Endothelial cell of umbilical vein (primary cell): ENCODE measurements at places on chromosomes 7 and 10. TPM values are rescaled to one million over a fixed set of nuclear protein-coding genes. Genes with fewer than 3 reads are reported as not detected.

ADRA2A gene
- total RNA-seq, result not detected in 2 replicates

BTAF1 gene
- 21.3 and 23.1 TPM in 2 replicates for total RNA-seq

TBRG4 gene
- total RNA-seq, result 56.7 and 63.4 TPM in 2 replicates

OR13A1 gene
- not detected in 2 replicates for total RNA-seq

KIAA1549 gene
- 10.9 and 12.4 TPM in 2 replicates for total RNA-seq

SPAM1 gene
- not detected in 2 replicates for total RNA-seq

GRCh38 chr7:42175834-42176723 lies 60.9 kb downstream of the GLI3 start:
- DNase-seq, result no peak

DNA sequence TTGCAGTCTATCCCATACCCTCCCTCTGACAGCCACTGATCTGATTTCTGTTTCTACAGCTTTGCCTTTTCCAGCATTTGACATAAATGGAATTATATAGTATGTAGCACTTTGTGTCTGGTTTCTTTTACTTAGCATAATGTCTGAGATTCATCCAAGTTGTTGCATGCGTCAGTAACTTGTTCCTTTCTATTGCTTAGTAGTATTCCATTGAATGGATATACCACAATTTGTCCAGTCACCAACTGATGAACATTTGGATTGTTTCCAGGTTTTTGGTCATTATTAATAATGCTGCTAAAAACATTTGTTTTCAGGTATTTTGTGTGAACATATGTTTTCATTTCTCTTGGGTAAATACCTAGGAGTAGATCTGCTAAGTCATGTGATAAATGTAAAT lies 6.5 kb upstream of the KIAA1549 start:
- DNase-seq, result no peak

- no peak for DNase-seq
Measured at GRCh38 chr10:132132421-132132841, 54.3 kb upstream of the DPYSL4 start.

- DNase-seq, result no peak
Measured at GRCh38 chr7:74240482-74240881, 13.7 kb downstream of the RFC2 start.

DNA sequence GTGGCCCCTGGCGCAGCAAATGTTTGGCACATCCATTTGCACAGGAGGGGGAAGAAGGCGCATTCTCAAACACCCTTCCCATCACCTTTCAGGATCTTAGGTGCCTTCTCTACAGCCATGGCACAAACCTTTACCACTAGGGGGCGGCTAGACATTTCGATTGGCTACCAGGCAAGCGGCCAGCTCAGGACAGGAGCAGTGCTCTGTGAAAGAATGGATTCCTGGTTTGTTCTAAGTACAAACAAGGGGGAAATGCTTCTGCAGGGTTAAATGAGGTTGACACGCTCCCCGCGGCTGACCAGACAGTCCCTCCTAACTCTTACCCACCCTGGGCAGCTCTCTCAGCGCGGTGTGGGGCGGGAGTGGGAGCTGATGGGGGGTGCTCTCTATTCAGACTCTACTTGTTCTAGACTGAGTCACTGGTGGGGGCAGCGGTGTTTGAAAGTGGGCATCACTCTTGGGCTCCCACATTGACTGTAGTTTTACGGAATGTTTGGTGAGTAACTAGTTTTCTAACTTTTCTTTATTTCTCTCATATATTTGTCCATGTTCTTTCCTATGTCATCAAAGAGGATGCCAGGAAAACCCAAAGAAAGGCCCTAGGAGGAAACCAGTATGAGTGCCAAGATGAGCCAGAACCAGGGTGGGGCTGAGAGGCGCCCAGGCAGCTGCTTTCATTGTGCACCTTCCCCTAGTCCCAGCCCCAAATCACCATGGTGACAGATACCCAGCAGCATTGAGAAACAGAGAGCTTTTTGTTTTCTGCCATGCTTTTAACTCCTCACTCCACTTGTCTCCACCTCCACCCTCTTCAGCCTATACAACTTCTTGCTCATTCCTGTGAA lies 61.4 kb upstream of the GPR158 start:
- peak; percentile 64 for DNase-seq

DNA sequence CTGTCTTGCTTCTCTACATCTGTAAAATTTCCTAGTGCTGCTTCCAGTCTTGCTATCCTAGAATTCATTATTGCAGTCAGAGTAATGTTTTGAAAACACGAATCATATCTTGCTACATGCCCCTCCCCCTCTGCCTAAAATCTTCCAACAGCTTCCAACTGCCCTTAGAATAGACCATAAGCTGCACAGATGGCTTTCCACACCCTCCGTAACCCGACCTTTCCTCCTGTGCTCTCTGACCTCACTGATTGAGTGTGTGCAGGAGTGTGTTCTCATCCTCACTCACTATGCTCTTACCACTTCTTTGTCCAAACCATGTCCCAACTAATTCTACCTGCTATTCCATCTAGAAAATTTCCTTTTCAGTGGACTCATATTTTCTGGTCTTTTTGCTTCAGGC lies 121.2 kb upstream of the ANKRD1 start:
- DNase-seq, result no peak

GRCh38 chr10:129523031-129523722 lies 56.1 kb downstream of the MGMT start:
- DNase-seq, result no peak

GRCh38 chr10:94205396-94205831 lies 157.3 kb downstream of the NOC3L start:
- DNase-seq, result no peak

- DNase-seq, result no peak
Measured at GRCh38 chr7:114021135-114021534, 102.3 kb upstream of the PPP1R3A start.

DNA sequence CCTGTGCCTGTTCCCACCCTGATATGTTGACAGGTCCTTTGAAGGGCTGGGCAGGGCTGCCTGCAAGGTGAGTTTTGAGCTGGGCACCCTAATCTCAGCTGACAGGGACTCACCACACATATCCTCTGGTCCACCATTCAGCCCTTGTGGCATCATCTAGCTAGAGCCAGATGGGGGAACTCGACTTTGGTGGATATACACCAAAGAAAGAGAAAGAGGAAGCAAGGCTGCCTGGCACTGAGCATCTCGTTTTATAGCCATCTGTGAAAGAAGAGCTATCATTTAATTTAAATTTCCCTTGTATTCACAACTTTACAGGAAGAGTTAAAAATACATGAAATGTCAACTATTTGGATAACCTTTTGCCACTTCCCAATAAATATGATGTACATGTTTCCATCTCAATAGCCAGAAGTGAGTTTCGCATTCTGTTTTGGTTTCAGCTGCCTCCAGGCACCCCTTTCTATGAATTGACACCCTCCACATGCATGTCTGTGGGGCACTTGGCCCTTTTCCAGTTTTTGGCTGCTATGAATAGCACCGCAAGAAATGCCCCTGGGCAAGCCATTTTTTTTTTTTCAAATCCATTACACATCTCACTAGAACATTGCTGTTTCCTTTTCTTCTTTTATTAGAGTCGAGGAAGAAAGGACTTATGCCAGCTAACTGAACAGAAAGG lies 22.9 kb upstream of the GRB10 start:
- peak; percentile 49 for DNase-seq
